ENCODE measurements at places on chromosomes 4 and X. TPM values are rescaled to one million over a fixed set of nuclear protein-coding genes. Genes with fewer than 3 reads are reported as not detected.

- no peak for DNase-seq
- H3K27me3 ChIP-seq, result no peaks in the 10 kb centered on the region
- H3K36me3 ChIP-seq, result no peaks in the 10 kb centered on the region
- peaks cover 12% of the 10 kb centered on the region for H3K4me1 ChIP-seq
- H3K27ac ChIP-seq, result peak overlapping the region; percentile 64
- H3K4me3 ChIP-seq, result no peak overlapping the region
Observed at GRCh38 chr4:123339507-123340380, 56.9 kb upstream of the SPRY1 start.

DNA sequence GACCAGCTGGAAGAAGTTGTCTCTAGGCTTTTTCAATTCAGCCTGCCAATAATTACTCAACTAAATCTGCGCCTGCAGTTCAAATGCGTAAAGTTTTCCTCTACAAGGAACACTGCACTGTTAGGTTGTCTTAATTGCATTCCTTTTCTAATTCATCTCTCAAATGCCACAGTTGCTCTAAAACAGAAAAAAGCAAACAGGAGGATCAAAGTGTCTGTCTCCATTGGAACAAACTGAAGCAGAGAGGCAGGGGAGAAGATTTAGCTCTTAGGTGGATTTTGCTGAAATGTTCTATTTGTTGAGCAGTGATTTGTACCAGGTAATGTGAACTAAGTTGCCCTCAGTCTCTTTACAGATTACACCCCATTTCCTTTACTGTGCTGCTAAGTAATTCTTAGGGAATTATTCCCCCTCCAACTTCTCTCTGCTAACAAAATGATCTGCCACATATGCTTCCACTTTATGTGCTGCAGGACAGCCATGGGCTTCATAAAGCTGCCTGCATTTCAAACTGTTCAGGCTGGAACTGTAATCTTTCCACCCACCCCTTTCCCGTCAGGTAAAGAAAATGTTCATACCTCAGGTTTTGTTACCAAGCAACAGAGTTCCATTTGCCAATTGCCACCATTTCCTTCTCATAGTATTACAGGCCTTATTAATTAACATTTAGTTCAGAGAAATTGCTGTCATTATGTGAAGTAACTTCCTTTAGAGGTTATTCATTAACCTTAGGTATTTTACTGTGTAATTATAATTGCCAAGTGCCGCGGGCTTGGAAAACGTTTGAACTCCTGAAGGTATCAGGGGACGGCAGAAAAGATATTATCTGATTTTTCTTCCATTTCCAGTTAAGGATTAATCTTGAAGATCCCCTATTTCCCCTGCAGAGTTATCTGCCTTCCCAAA is 149.3 kb downstream of the SPRY1 start:
- no peak for DNase-seq
- no peak overlapping the region for H3K4me3 ChIP-seq
- H3K27ac ChIP-seq, result no peak overlapping the region
- no peaks in the 10 kb centered on the region for H3K27me3 ChIP-seq
- no peaks in the 10 kb centered on the region for H3K36me3 ChIP-seq

GRCh38 chr4:165813606-165814005 is 59.4 kb upstream of the TLL1 start:
- H3K36me3 ChIP-seq, result no peaks in the 10 kb centered on the region
- H3K4me1 ChIP-seq, result no peaks in the 10 kb centered on the region
- no peak for DNase-seq
- no peaks in the 10 kb centered on the region for H3K27me3 ChIP-seq
- H3K4me3 ChIP-seq, result no peak overlapping the region

GRCh38 chrX:108439961-108440696 is 491 bp downstream of the COL4A5 start:
- H3K4me3 ChIP-seq, result peak overlapping the region; percentile 95
- H3K27ac ChIP-seq, result no peak overlapping the region
- H3K36me3 ChIP-seq, result no peaks in the 10 kb centered on the region
- peak; percentile 55 for DNase-seq

DNA sequence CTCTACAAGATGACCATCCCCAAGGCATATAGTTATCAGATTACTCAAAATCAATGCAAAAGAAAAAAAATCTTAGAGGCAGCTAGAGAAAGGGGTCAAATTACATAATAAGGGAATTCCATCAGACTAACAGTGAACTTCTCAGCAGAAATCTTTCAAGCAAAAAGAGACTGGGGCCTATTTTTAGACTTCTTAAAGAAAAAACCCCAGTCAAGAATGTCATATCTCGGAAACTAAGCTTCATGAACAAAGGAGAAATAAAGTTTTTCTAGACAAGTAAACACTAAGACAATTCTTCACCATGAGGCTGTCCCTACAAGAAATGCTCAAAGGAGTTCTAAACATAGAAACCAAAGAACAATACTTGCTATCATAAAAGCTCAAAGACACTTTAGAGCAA is 51.7 kb downstream of the RAB28 start:
- H3K27me3 ChIP-seq, result no peaks in the 10 kb centered on the region
- no peak for DNase-seq
- no peak overlapping the region for H3K27ac ChIP-seq
- no peak overlapping the region for H3K4me3 ChIP-seq
- H3K36me3 ChIP-seq, result 0 out of 2 replicates have a peak, but pooled peaks cover 8% of the 10 kb centered on the region
- H3K4me1 ChIP-seq, result no peaks in the 10 kb centered on the region

DNA sequence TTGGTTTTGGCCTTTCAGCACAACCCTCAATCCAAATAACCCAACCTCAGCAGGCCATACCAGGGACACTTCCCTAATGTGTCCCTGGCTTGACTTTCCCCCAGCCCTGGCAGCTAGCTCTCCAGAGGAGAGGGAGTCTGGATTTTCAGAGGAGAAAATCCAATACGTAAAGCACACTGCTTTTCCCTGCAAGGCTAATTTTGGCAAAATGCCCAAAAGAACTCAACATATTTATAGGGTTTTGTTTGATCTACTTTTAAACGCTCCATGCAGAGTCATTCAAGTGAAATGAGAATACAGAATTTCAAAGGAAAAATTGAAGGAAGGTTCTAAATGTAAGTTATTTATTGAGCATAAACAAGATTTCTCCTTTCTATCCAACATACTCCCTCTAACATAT is 167.2 kb downstream of the SH3KBP1 start:
- peaks cover 7% of the 10 kb centered on the region for H3K4me1 ChIP-seq
- H3K4me3 ChIP-seq, result no peak overlapping the region
- no peaks in the 10 kb centered on the region for H3K36me3 ChIP-seq
- H3K27ac ChIP-seq, result no peak overlapping the region
- no peak for DNase-seq

GRCh38 chr4:39023059-39023458 is 9.2 kb downstream of the TMEM156 start:
- H3K27ac ChIP-seq, result no peak overlapping the region
- H3K27me3 ChIP-seq, result no peaks in the 10 kb centered on the region
- no peaks in the 10 kb centered on the region for H3K4me1 ChIP-seq

- no peak overlapping the region for H3K4me3 ChIP-seq
- H3K27me3 ChIP-seq, result no peaks in the 10 kb centered on the region
- peak; percentile 10 for DNase-seq
- peaks cover 8% of the 10 kb centered on the region for H3K4me1 ChIP-seq
Observed at GRCh38 chr4:107578321-107578720, 141.7 kb downstream of the PAPSS1 start.

GRCh38 chr4:38101563-38101962 is 141.4 kb downstream of the PTTG2 start:
- DNase-seq, result peak; percentile 83
- H3K4me1 ChIP-seq, result peaks cover 42% of the 10 kb centered on the region
- no peaks in the 10 kb centered on the region for H3K27me3 ChIP-seq

DNA sequence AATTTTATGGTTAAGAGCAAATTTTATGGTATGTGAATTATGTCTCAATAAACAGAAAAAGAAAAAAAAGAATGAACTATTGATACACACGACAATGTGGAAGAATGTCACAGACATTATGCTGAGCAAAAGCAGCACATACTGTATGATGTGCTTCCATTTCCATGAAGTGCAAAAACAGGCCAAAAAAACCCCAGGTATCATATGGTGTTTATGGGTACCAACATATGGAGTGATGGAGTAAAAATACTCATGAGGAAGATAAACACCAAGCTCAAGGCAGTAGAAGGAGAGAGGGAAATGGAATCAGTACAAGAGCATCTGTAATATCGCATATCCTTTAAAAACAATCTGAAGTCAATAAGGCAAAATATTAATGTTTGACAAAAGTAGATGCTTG is 4.2 kb upstream of the GATA1 start:
- H3K27ac ChIP-seq, result no peak overlapping the region
- H3K36me3 ChIP-seq, result no peaks in the 10 kb centered on the region
- no peaks in the 10 kb centered on the region for H3K27me3 ChIP-seq
- no peak for DNase-seq
- no peaks in the 10 kb centered on the region for H3K4me1 ChIP-seq
- H3K4me3 ChIP-seq, result no peak overlapping the region

GRCh38 chr4:8851321-8852117 is 20.1 kb downstream of the HMX1 start:
- peaks cover 62% of the 10 kb centered on the region for H3K27me3 ChIP-seq
- no peaks in the 10 kb centered on the region for H3K4me1 ChIP-seq
- no peak overlapping the region for H3K27ac ChIP-seq
- no peaks in the 10 kb centered on the region for H3K36me3 ChIP-seq
- H3K4me3 ChIP-seq, result no peak overlapping the region

- H3K27ac ChIP-seq, result no peak overlapping the region
- H3K4me3 ChIP-seq, result no peak overlapping the region
- peak; percentile 67 for DNase-seq
- no peaks in the 10 kb centered on the region for H3K36me3 ChIP-seq
- no peaks in the 10 kb centered on the region for H3K27me3 ChIP-seq
- peaks cover 25% of the 10 kb centered on the region for H3K4me1 ChIP-seq
Observed at GRCh38 chr4:52641854-52642563, 17.1 kb downstream of the USP46 start.

GRCh38 chrX:1134156-1134555 is 78.3 kb downstream of the CRLF2 start:
- no peak for DNase-seq
- H3K4me1 ChIP-seq, result no peaks in the 10 kb centered on the region
- no peaks in the 10 kb centered on the region for H3K27me3 ChIP-seq
- H3K4me3 ChIP-seq, result no peak overlapping the region
- H3K36me3 ChIP-seq, result no peaks in the 10 kb centered on the region

- H3K27ac ChIP-seq, result no peak overlapping the region
- DNase-seq, result no peak
- no peaks in the 10 kb centered on the region for H3K27me3 ChIP-seq
- no peak overlapping the region for H3K4me3 ChIP-seq
- H3K36me3 ChIP-seq, result peaks cover 24% of the 10 kb centered on the region
Observed at GRCh38 chr4:53994382-53995102, 69.9 kb downstream of the CHIC2 start.

DNA sequence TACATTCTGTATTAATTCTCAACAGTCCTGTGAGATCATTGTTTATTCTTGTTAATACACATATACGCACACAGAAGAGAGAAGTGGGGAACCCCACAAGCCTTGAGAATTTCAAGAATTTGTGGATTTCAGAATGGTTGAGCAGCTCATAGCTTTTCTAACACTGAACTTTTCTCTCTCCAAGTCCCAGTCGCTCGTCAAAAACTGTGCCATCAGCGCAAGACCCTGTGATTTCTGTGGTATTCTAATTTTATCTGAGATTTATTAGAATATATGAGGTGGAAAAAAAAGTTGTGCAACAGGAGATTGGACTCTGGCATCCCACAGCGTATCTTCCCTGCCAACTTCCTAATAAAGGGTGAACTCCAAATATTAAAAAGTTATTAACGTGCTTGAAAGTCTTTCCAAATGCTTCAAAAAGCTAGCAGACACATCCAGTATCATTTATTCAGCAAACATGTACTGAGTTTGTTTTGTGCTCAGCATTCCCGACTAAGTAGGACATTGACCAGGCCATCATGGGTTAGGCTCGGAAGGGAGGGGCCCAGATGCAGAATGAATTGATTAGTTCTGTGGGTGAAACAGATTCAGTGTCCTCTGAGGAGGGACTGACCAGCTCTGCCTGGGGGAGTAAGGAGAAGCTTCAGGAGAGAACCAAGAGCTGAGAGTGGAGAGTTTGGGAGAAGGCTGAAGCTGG is 165.6 kb downstream of the CBR4 start:
- H3K27ac ChIP-seq, result no peak overlapping the region
- no peak for DNase-seq
- no peak overlapping the region for H3K4me3 ChIP-seq
- H3K4me1 ChIP-seq, result peaks cover 12% of the 10 kb centered on the region
- H3K27me3 ChIP-seq, result no peaks in the 10 kb centered on the region

- H3K36me3 ChIP-seq, result no peaks in the 10 kb centered on the region
- H3K4me3 ChIP-seq, result no peak overlapping the region
- DNase-seq, result peak; percentile 46
- H3K27me3 ChIP-seq, result no peaks in the 10 kb centered on the region
Observed at GRCh38 chr4:177555007-177555574, 112.9 kb upstream of the AGA start.

- H3K4me1 ChIP-seq, result no peaks in the 10 kb centered on the region
- peaks cover 19% of the 10 kb centered on the region for H3K27me3 ChIP-seq
- H3K27ac ChIP-seq, result no peak overlapping the region
- no peaks in the 10 kb centered on the region for H3K36me3 ChIP-seq
- DNase-seq, result no peak
Observed at GRCh38 chr4:108484187-108484586, 136.2 kb upstream of the RPL34 start.

- no peaks in the 10 kb centered on the region for H3K36me3 ChIP-seq
- no peaks in the 10 kb centered on the region for H3K27me3 ChIP-seq
- H3K4me3 ChIP-seq, result no peak overlapping the region
- H3K4me1 ChIP-seq, result peaks cover 15% of the 10 kb centered on the region
- no peak overlapping the region for H3K27ac ChIP-seq
Observed at GRCh38 chrX:63751481-63751880, 33.5 kb downstream of the ARHGEF9 start.

GRCh38 chr4:42917296-42917695 is 24.8 kb downstream of the GRXCR1 start:
- no peaks in the 10 kb centered on the region for H3K36me3 ChIP-seq
- H3K27ac ChIP-seq, result no peak overlapping the region
- H3K4me1 ChIP-seq, result no peaks in the 10 kb centered on the region
- H3K27me3 ChIP-seq, result no peaks in the 10 kb centered on the region

- H3K4me3 ChIP-seq, result no peak overlapping the region
- H3K36me3 ChIP-seq, result no peaks in the 10 kb centered on the region
- DNase-seq, result no peak
- peaks cover 8% of the 10 kb centered on the region for H3K4me1 ChIP-seq
Observed at GRCh38 chr4:3449574-3450534, 8.1 kb downstream of the HGFAC start.

- no peak overlapping the region for H3K27ac ChIP-seq
- no peaks in the 10 kb centered on the region for H3K4me1 ChIP-seq
- no peak overlapping the region for H3K4me3 ChIP-seq
- no peaks in the 10 kb centered on the region for H3K36me3 ChIP-seq
Observed at GRCh38 chrX:142186103-142186502, 19.0 kb downstream of the MAGEC2 start.

SASH3 gene
- total RNA-seq, result not detected

CXCL10 gene
- not detected for total RNA-seq

LARP1B gene
- 14.3 TPM for total RNA-seq

INTU gene
- 4.4 TPM for total RNA-seq

MRPS18C gene
- total RNA-seq, result 15.8 TPM

NR3C2 gene
- total RNA-seq, result not detected

TMEM35A gene
- 0.76 TPM for total RNA-seq

Measured in GM23248 (cell line).